ENCODE measurements at places on chromosomes 13 and 19.

GRCh38 chr13:109095126-109095525 lies 465.7 kb downstream of the MYO16 start:
- no peaks in the 10 kb centered on the region for H3K27me3 ChIP-seq
- no peaks in the 10 kb centered on the region for H3K4me1 ChIP-seq
- DNase-seq: no peak
- no peak overlapping the region for H3K27ac ChIP-seq
- H3K36me3 ChIP-seq: no peaks in the 10 kb centered on the region

GRCh38 chr19:13172346-13173138 lies 22.3 kb downstream of the IER2 start:
- peak overlapping the region; percentile 94 for H3K27ac ChIP-seq
- peaks cover 46% of the 10 kb centered on the region for H3K4me1 ChIP-seq
- H3K36me3 ChIP-seq: peaks cover 4% of the 10 kb centered on the region
- peak overlapping the region; percentile 82 for H3K4me3 ChIP-seq
- peak; percentile 65 for DNase-seq
- H3K27me3 ChIP-seq: no peaks in the 10 kb centered on the region

DNA sequence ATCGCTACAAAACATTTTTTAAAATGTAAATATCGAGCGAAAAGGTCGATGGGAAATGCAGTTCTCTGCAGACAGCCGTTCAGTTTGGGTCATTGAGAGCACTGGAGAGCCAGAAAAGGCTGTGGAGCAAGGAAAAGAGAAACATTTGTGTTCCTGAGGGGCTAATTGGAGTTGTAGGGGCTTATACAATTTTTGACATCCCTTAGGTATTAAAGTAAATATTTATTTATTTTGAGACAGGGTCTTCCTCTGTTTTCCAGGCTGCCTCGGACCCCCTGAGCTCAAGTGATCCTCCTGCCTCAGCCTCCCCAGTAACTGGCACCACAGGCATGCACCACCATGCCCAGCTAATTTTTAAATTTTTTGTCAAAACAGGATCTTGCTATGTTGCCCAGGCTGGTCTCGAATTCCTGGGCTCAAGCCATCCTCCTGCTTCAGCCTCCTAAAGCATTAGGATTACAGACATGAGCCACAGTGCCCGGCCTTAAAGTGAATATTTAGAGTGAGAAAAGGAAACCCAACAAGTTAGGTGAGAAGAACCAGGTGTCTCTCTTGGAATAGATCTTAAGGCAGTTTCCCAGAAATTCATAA lies 825 bp upstream of the YIF1B start:
- peak overlapping the region; percentile 83 for H3K4me3 ChIP-seq
- H3K27ac ChIP-seq: peak overlapping the region; percentile 98
- peaks cover 42% of the 10 kb centered on the region for H3K4me1 ChIP-seq
- peaks cover 13% of the 10 kb centered on the region for H3K36me3 ChIP-seq

DNA sequence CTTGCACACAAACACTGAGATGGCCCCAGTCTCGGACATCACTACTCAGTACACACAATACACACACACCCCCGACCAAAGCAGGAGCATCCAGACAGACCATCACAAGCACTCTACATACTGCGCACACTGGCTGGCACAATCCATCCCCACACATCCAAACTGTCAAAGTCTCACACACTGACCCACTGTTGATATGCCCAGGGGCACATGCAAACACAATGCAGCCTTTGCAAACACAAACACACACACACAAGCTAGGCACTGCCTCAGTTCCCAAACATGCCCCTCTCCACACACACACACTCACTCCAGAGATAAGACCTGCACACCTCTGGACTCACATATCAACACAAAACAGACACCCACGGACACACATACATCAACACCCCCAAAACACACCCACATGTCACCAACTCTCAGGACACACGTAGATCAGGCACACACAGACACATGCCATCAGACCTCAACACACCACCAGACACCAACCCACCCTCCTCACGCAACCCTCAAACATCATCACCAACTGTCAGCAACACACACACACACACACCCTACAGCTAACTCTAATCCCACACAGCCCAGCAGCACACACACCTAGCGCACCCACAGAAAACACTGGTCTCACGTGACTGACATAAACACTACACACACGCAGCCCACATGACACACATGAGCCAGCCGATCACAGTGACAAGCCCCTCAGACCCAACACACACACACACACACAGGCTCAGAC lies 1.9 kb downstream of the BBC3 start:
- peak; percentile 40 for DNase-seq
- no peak overlapping the region for H3K27ac ChIP-seq
- peaks cover 45% of the 10 kb centered on the region for H3K36me3 ChIP-seq
- no peak overlapping the region for H3K4me3 ChIP-seq
- H3K27me3 ChIP-seq: no peaks in the 10 kb centered on the region

All from effector memory CD8-positive, alpha-beta T cell (primary cell).